ENCODE measurements at places on chromosomes 2 and 18. TPM values are rescaled to one million over a fixed set of nuclear protein-coding genes. Genes with fewer than 3 reads are reported as not detected.

The TMEM18 gene
- polyA plus RNA-seq, result 40.9 TPM

The AMER3 gene
- polyA plus RNA-seq, result not detected

The KIF5C gene
- 0.12 TPM for polyA plus RNA-seq

The TDRD15 gene
- not detected for polyA plus RNA-seq

The KCNF1 gene
- 1.0 TPM for polyA plus RNA-seq

The DOK6 gene
- polyA plus RNA-seq, result 0.16 TPM

The LAPTM4A gene
- 1,416 TPM for polyA plus RNA-seq

DNA sequence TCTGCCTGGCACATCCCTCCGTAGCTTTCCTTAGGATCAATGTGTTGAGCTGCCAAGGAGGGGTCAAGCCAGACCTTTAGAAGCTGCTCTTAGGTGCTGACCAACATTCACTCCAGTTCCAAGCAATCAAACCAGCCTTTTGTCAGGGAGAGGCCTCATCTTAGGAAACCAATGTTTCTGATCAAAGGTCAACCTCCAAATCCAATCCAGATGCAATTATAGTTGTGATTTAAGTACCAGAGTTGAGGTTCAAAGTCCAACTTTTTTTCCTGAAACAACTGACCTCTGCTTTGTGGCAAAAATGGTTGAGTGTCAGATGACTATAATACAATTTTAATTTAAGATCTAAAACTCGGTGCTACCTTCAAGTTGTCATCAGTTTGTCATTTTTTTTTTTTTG lies 303.4 kb downstream of the ALK start:
- DNase-seq, result no peak

DNA sequence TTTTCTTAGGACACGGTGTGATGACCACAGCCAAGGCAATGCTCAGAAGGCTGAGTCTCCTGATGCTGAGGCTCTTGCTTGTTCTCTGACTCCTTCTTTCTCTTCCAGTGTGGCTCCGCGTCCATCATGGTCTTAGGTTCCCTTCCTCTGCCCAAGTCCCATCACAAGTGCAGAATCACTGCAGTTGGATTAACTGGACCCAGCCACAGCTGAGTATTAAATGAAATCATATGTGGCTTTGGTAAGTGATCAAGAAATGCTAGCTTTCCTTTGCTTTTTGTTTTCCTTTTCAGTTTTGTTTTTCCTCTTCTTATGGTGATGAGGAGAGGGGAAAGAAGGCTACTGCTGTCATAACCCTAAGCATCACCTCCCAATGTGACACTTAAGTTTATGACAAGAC lies 375.8 kb downstream of the INSIG2 start:
- DNase-seq, result no peak

DNA sequence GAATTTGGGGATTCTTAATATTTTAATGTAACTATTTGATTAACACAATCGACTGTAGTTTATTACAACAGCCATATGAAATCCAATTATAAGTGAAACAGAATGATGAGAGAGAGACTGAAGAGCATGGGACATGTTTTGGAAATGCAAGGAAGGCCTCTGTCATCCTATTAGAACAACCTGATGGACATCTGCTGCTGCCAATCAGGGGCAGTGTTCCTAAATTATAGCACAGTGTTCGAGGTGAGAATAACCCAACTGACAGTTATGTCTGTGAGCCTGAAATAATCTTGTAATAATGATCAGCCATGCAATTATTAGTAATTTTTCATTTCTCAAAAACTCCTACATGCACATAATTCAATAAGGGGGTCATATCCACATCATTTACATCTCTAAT lies 73.6 kb downstream of the CCDC141 start:
- no peak for DNase-seq

- DNase-seq, result no peak
These were observed 34.9 kb downstream of the G6PC2 start for GRCh38 chr2:168935810-168936581.

DNA sequence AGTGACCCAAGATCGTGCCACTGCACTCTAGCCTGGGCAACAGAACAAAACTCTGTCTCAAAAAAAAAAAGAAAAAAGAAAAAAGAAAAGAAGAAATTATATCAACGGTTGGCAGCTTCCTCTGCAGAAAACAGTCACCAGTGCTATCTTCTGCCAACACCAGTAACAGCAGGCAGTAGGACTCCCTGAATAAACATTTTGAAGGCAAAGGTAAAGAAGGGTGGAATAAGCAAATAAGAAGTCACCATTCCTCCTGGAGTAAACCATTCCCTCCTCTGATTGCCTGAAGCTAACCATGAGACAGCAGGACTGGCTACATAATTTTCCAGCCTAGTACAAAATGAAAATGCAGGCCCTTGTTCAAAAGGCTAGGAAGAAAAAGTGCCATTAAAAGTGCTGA lies 9.0 kb upstream of the RNF103 start:
- no peak for DNase-seq

GRCh38 chr18:21914739-21915319 lies 174.2 kb downstream of the MIB1 start:
- DNase-seq, result peak; percentile 18

- DNase-seq, result no peak
These were observed 8.1 kb downstream of the NBEAL1 start for GRCh38 chr2:203022751-203023150.

GRCh38 chr2:145161656-145162055 lies 641.7 kb upstream of the ZEB2 start:
- DNase-seq, result no peak

GRCh38 chr2:121121661-121122060 lies 163.3 kb downstream of the TFCP2L1 start:
- DNase-seq, result no peak

- no peak for DNase-seq
These were observed 987.4 kb downstream of the SUCLG1 start for GRCh38 chr2:83471655-83472054.

Measured in AG04450 (cell line).